Peyer's patch (tissue), 4 donors: ENCODE measurements at places on chromosomes 4 and X. TPM values are rescaled to one million over a fixed set of nuclear protein-coding genes. Genes with fewer than 3 reads are reported as not detected.

GRCh38 chr4:140102421-140102820, 51.6 kb downstream of the MAML3 start:
- no peak for DNase-seq

- DNase-seq = peak; percentile 31
These were observed 593 bp downstream of the SH3RF1 start for GRCh38 chr4:169269916-169270809.

- DNase-seq = no peak
These were observed 714.5 kb downstream of the GRID2 start for GRCh38 chr4:93018243-93018642.

The IL21 gene
- total RNA-seq = not detected

The PRMT9 gene
- total RNA-seq = 8.4 TPM
